ENCODE measurements at places on chromosomes 11 and 22.

DNA sequence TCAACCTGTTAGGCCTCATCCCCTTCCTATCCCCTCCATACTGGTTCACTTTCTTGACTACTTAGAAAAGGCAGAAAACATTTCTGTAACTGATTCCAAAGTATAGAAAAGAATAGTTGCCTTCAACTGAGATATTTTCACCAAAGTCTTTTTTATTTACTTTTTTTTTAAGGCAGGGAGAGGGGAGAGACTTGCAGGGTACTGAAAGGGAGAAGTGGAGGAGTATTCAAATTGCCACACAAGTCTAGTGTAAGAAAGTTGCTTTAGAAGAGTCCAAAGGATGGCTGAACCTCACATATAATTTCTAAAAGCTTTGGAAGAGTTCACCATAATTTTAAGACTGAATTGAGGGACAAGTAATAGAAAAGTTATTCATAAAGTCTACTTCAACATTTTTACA lies 6.3 kb downstream of the PHF21A start:
- no peak for DNase-seq

DNA sequence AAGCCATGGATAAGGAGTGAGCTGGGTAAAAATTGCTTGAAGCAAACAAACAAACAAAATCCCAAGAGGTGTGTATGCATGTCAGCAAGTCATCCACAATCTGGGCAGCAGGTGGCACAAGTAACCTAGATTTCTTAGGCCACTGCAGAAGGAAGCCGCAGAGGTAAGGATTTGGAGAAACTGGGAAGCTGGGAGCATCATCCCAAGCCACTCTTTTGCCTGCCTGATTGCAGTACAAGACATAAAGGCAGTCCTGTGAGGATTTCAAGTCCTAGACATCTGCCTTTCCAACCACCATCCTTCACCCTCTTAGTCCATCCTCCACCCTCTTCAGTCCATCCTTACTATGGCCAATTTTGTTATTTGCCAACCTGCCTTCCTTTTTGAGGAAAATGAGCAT lies 67.2 kb upstream of the BMAL1 start:
- peak; percentile 71 for DNase-seq

GRCh38 chr11:23730307-23730998 lies 766.4 kb upstream of the LUZP2 start:
- no peak for DNase-seq

GRCh38 chr11:85257837-85258236 lies 369.3 kb downstream of the DLG2 start:
- DNase-seq, result no peak

GRCh38 chr11:78220218-78221157 lies 31.8 kb downstream of the USP35 start:
- DNase-seq, result peak; percentile 30
